ENCODE measurements at places on chromosomes 12 and 14.

DNA sequence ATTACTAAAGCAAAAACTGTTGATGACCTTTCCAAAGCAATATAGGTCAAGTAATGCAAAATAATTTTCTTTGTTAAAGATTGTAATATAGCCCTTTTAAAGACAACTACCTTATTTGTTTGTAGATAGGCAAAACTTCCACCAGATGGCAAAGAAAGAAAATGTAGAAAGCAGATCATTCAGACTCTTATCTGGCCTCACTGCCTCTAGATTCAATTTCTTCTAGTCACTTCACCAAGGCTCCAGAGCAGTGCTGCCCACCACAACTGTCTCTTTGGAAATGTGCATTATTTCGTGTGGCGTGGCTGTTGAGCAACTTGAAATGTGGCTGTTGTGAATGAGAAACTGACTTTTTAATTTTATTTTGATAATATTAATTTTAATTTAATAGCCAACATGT lies 127.1 kb downstream of the ITPR2 start:
- DNase-seq: no peak

GRCh38 chr14:64993266-64993930 lies 6.7 kb downstream of the FNTB start:
- no peak for DNase-seq

- DNase-seq: no peak
These were observed 12.7 kb downstream of the AGAP2 start for GRCh38 chr12:57725851-57726150.

DNA sequence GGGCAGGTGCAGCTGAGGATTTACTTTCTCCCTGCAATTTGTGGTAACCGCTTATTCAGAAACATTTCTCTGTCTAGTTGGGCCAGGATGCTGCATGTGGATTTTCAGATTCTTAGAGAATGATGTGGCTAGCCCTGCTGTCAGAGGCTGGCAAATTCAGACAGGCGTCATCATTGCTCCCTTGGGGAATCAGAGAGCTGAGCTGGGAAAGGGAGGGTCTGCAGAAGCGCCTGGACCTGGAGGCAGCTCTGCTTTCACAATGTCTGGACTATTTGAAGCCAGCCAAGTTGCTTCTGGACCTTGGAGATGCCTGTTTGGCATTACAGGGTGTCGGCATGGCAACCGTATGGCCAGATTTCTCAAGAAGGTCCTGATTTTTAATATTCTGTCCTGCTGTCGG lies 3.4 kb downstream of the GALNT16 start:
- peak; percentile 97 for DNase-seq

GRCh38 chr12:48583728-48584127 lies 13.9 kb upstream of the LALBA start:
- no peak for DNase-seq

All from myocyte (in vitro differentiated cells).